Hepatocyte (in vitro differentiated cells): ENCODE measurements at places on chromosomes 11 and 22.
A peak's percentile ranks its signal among the peaks of the same experiment; 100 is the strongest.

DNA sequence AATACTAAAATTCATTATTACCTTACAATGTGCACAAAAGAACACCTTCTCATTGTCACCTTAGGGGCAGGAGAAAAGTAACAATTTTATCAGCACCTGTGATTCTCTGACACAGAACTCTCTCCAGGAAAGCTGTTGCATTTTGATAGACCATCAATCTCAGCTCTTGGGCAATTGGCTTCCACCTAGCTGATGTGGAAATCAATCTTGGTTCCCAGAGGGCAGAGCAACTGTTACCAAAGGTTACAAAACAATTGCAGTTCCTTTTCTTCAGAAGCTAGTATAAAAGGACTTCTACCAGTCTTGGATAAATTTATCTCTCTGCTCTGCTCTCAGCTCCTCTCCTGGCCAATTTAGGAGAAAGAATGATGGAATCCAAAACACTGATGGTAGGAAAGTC is 157.8 kb upstream of the DDI1 start:
- no peak for DNase-seq
- no peak overlapping the region for H3K27ac ChIP-seq
- no peaks in the 10 kb centered on the region for H3K36me3 ChIP-seq
- H3K4me3 ChIP-seq, result no peak overlapping the region
- no peaks in the 10 kb centered on the region for H3K4me1 ChIP-seq

GRCh38 chr22:40377931-40378330 is 7.5 kb downstream of the SGSM3 start:
- DNase-seq, result no peak
- no peak overlapping the region for H3K4me3 ChIP-seq
- H3K4me1 ChIP-seq, result no peaks in the 10 kb centered on the region
- H3K27ac ChIP-seq, result no peak overlapping the region
- no peaks in the 10 kb centered on the region for H3K27me3 ChIP-seq

DNA sequence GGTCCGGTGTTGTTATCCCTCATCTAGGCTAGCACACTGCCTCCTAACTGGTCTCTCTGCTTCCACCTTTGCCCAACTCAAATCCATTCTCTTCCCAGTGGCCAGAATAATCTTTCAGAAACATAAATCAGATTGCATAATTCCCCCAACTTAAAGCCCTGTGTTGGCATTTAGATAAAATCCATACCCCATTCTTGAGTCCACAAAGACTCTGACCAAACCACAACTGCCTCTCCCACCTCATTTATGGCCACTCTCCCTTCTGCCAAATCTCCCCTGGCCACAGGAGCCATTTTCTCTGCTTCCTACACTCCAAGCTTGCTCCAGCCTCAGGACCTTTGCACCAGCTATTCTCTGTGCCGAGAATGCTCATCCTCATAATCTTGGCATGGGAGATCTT is 36.8 kb downstream of the IL18 start:
- no peaks in the 10 kb centered on the region for H3K36me3 ChIP-seq
- no peak overlapping the region for H3K4me3 ChIP-seq
- no peaks in the 10 kb centered on the region for H3K27me3 ChIP-seq

DNA sequence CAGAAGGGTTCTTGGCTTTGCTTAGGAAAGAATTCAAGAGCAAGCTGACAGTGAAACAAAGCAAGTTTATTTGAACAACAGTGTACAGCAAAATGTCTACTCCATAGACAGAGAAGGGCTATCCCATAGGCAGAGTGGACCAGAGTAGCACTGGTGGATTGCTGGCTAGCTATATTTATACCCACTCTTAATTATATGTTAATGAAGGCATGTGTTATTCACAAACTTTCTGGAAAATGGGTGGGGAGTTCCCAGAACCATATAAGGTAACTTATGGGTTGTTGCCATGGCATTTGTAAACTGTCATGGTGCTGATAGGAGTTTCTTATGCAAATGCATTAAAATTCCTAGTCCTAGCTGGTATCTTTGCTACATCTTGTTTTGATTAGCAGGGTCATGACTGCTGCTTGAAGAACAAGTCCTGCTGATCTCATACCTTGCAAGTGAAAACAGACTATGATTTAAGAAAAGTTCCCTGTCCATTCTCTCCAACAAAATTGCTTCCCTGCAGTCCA is 330.5 kb downstream of the BUD13 start:
- no peak for DNase-seq
- H3K4me3 ChIP-seq, result no peak overlapping the region
- H3K4me1 ChIP-seq, result peaks cover 15% of the 10 kb centered on the region

- peaks cover 16% of the 10 kb centered on the region for H3K4me1 ChIP-seq
- H3K27me3 ChIP-seq, result no peaks in the 10 kb centered on the region
- H3K27ac ChIP-seq, result peak overlapping the region; percentile 99
- peak overlapping the region; percentile 94 for H3K4me3 ChIP-seq
These were observed 1.7 kb upstream of the CBX6 start for GRCh38 chr22:38873469-38874411.

GRCh38 chr11:7449841-7450214 is 35.5 kb upstream of the OLFML1 start:
- H3K4me3 ChIP-seq, result no peak overlapping the region
- H3K4me1 ChIP-seq, result peaks cover 3% of the 10 kb centered on the region

DNA sequence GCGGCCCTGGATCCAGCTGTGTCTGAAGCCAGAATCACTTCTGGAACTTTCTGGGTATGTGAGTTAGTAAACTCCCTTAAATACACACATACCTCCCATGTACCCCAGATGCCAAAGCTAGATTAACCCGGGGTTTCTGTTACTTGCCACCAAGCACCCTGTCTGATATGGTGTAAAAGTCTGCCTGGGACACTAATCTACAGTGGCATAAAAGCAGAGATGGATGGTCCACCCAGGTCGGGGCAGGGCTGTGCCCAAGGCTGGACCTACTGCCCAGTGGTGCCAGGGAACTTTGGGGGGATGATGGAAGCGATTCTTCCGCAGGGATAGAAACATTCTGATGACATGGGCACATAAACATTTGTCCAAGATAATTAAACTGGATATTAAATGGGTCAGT is 12.7 kb downstream of the MRGPRF start:
- H3K4me3 ChIP-seq, result no peak overlapping the region
- no peak for DNase-seq
- H3K36me3 ChIP-seq, result no peaks in the 10 kb centered on the region

DNA sequence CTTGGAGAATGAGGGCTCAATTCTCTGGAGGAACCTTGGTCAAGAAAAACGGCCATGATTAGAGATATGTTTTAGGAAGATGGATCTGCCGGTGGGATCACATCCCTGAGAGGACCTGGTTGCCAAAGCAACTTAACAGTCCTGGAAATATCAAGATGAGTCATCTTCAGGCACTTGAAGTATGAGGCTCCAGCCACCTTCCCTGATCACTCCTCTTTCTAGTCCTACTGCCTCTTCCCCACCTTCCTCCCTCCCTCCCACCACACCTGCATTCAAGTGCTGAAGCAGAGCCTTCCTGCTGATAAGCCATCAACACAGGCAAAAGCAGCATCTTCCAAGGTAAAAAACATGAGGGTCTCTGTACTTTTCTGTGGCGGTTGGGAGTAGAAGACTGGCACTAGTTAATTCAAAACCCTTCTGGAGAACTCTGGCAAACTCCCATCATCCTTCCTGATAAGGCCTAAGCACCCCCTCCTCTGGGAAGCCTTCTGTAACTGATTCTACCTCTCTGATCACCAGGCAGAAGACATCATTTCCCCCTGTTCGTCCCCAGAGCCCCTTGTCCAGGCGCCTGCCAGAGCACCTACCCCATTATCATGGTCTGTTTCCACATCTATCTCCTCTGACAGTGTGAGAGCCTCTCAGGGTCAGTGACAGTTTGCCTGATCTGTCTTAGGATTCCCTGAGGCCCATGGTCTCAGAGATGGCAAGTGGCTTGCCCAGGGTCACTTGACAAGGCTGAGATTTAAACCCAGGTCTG is 79.8 kb downstream of the CLPB start:
- peaks cover 14% of the 10 kb centered on the region for H3K4me1 ChIP-seq
- no peaks in the 10 kb centered on the region for H3K27me3 ChIP-seq
- H3K4me3 ChIP-seq, result no peak overlapping the region

DNA sequence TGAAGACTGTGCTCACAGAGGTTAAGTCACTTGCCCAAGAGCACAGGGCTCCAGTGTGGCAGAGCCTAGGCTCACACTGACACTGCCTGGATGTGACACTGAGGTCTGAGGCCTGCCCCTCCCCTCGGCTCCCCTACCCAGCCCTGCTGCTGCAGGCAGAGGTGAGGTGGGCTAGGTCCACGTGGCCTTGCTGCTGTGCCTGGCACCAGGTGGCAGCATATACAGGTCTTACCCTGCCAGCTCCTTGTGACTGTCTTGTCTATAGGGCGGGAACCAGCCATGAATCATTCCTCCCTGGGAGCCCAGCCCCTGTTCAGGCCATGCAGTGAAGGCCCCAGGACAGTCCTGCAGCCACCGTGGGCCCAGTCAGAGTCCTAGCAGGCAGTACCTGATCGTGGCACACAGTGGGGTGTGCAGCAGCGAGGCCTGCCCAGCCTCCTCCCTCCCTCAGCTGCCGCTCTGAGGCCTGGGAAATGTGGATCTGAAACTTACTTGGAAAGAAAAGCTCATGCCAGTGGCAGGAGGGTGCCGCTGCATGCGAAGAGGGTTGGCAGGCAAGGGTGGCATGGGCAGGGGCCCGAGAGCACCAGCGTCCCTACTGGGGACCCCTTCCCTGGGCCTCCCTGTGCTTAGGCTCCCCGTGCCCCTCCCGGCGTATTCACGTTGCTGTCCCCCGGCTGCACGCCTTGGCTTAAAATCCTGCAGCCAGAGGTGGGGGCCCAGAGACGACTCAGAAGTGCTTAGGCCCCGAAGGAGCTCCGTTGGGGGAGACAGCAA is 1.2 kb upstream of the CERK start:
- H3K4me1 ChIP-seq, result peaks cover 75% of the 10 kb centered on the region
- peak overlapping the region; percentile 99 for H3K27ac ChIP-seq
- DNase-seq, result peak; percentile 80
- H3K4me3 ChIP-seq, result peak overlapping the region; percentile 92
- no peaks in the 10 kb centered on the region for H3K36me3 ChIP-seq

DNA sequence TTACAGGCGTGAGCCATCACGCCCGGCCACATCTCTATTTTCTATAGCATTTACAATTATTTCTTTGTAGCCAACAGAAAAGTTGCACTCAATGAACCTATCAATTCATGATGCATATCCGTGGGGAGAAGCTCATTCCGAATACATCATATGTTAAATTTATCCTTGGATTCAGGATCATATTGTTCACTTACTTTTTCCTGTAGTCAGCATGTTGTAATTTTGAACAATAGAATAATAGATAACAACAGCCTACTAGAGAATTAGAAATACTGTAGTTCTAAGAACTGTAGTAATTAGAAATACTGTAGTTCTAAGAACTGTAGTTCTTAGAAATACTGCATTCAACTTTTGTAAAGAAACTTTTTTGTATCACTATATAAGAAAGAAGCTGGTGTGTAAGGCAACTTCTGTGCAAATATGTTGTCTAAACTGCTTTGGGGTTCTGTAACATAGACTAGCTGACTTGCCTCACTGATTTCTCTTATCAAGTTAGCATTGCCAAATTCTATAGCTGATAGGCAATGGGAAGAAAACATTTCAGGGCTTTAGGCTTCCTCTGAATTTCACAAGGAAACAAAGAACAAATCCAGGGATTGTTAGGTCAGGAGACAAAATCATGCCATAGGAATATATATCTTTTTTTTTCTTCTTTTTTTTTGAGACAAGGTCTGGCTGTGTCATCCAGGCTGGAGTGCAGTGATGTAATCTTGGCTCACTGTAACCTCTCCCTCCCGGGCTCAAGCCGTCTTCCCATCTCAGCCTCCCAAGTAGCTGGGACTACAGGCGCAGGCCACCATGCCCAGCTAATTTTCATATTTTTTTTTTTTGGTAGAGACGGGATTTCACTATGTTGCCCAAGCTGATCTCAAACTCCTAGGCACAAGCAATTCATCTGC is 91.9 kb downstream of the CSTPP1 start:
- no peak for DNase-seq
- H3K4me1 ChIP-seq, result no peaks in the 10 kb centered on the region
- no peaks in the 10 kb centered on the region for H3K27me3 ChIP-seq

GRCh38 chr11:92424281-92424680 is 199.7 kb downstream of the FAT3 start:
- DNase-seq, result no peak
- H3K36me3 ChIP-seq, result no peaks in the 10 kb centered on the region
- no peak overlapping the region for H3K4me3 ChIP-seq
- no peak overlapping the region for H3K27ac ChIP-seq
- no peaks in the 10 kb centered on the region for H3K4me1 ChIP-seq
- no peaks in the 10 kb centered on the region for H3K27me3 ChIP-seq

GRCh38 chr22:22343581-22344296 is 99.2 kb downstream of the VPREB1 start:
- no peaks in the 10 kb centered on the region for H3K36me3 ChIP-seq
- peaks cover 18% of the 10 kb centered on the region for H3K27me3 ChIP-seq
- DNase-seq, result peak; percentile 25
- H3K4me3 ChIP-seq, result no peak overlapping the region
